ENCODE measurements at places on chromosomes 2 and 18.

- no peak for DNase-seq
These were observed 105.5 kb downstream of the ZEB2 start for GRCh38 chr2:144414324-144414845.

- no peak for DNase-seq
These were observed 97.9 kb downstream of the BAZ2B start for GRCh38 chr2:159518321-159519005.

DNA sequence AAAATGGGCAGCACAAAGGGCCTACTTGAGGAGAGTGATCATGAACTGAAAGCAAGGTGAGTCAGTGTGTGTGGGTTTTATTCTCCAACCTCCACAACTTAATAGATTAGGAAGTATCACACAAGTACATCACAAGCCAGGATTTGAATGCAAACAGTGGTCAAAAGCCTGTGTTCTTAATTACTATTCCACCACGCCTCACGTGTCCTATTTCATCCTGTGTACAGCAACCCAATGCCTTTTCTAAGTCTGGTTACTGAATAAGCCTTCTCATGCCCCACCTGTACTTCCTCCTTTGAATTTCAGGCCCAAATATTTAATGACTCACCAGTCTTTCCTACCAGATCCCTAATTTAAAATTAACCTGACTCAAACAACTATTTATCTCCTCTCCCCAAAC is 755.7 kb upstream of the SLC8A1 start:
- DNase-seq: no peak

DNA sequence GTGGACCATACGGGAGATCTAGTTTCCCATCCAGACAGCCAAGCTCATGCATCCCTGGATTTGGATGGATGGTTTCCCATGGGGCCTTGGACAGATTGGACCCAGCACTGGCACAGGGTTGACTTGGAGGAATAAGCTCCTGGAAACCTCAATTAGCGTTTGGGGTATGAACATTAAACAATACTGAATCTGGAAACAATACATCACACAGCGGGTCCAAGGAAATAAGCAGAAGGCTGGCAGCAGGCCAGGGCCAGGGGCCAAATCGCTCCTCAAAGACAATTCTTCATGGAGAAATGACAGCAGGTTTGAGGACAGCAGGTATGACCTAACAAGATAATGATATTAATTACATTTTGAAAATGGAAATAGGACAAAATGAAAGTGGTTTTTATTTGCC is 540.6 kb downstream of the RIT2 start:
- no peak for DNase-seq

- DNase-seq: no peak
These were observed 5.2 kb upstream of the C18orf63 start for GRCh38 chr18:74310411-74310810.

DNA sequence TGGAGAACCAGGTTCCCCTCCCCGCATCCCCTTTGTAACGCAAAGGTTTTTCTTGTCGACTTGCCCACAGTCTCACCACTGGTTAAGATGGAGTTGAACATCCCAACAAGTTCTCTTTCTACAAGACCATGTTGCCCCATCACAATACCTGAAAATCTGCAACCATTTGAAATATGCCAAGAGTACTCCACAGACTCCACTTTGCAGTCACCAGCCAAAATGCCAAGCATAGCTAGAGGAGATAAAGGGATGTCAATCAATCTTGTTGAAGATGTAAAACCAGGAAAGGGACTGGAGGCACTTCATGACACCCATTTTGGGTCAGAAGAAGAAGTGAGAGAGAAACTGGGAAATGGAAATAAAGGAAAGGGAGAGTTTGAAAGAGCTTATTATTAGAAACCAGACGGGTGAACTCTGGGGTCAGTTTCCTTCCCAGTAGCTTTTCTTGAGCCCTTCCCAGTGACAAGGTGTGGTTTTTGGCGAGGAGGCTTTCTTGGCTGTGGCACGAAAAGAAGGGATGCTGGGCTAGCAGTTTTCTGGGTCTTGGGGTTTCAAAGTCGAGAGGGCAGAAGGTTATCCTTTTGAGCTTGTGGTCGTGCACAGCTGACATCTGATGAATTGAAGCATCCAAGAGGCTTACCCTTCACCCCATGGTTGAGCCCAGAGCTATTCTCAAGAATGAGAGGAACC is 79.3 kb downstream of the ACAA2 start:
- DNase-seq: no peak

- DNase-seq: no peak
These were observed 90.7 kb upstream of the KLHL29 start for GRCh38 chr2:23294238-23294637.

DNA sequence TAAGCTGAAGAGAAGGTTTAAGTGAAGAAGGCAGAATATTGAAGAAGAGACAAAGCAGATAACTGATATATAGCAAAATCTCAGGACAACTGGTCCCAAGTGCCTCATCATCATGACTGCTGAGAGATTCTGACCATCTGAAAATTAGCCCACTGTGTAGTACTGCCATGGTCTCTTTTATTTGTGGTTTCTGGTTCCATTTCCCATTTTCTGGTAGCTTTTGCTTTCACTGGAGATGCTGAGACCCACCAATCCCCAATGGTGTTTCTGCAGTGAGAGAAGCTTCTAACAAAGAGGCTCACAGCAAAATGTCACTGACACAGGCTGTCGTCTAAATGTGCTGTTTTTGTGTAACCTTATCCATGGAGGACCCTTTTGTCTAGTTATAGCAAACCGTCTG is 79.5 kb downstream of the TMEM163 start:
- no peak for DNase-seq

GRCh38 chr18:58674863-58675472 is 3.7 kb downstream of the MALT1 start:
- no peak for DNase-seq

- DNase-seq: no peak
These were observed 43.8 kb downstream of the APOB start for GRCh38 chr2:20999906-21000645.

Measured in T-helper 22 cell (primary cell).